ENCODE measurements at places on chromosomes 1 and 21. TPM values are rescaled to one million over a fixed set of nuclear protein-coding genes. Genes with fewer than 3 reads are reported as not detected.

The ENSA gene
- 138 TPM for total RNA-seq

The LEMD1 gene
- total RNA-seq: not detected

- DNase-seq: no peak
These were observed 671.6 kb upstream of the ZP4 start for GRCh38 chr1:238562341-238562740.

The S1PR1 gene
- 118 TPM for total RNA-seq

DNA sequence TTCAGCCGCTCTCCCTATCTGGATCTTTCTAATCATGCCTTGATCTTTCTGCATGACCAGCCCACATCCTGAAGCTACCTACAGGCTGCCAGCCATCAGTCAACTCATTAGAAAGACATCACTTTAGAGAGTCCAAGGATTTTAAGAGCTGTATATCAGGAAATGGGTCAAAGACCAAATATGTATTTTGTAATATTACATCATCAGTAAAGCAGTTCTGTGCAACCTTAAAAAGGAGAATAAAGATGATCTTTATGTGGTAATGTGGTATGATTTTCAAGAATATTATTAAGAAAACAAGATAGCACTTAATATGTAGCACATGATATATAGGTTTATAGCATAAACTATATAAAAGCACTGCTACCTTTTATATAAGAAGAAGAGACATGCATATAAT lies 47.6 kb downstream of the SLC30A7 start:
- DNase-seq: no peak

GRCh38 chr21:27143476-27143875 lies 176.6 kb upstream of the ADAMTS5 start:
- no peak for DNase-seq

GRCh38 chr1:93749894-93750301 lies 68.3 kb upstream of the BCAR3 start:
- DNase-seq: no peak

The NBPF15 gene
- total RNA-seq: 31.3 TPM

The CDK18 gene
- 4.0 TPM for total RNA-seq

- no peak for DNase-seq
These were observed at the start of gene CLCA2 for GRCh38 chr1:86423873-86424272. TSS of gene CLCA2 (plus strand) at chr1:86424171. CDS start at chr1:86424248, 77 bp downstream.

DNA sequence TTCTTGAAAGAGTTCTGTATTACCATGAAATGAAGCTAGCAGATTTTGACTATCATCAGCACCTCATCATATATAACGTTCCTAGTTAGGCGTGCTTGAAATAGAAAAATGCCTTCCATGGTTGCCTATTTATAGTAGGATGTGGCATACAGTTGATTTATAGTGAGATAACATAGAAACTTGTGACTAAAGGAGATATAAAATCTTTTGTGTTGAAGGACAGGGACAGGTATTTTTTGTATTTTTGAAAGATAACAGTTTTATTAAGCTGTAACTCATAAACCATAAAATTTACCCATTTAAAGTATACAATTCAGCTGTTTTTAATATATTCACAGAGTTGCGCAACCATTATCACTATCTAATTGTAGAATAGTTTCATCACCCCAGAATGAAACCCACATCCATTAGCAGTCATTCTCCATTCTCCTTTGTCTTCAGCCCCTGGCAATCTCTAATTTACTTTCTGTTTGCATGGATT lies 19.3 kb downstream of the SPEN start:
- no peak for DNase-seq

DNA sequence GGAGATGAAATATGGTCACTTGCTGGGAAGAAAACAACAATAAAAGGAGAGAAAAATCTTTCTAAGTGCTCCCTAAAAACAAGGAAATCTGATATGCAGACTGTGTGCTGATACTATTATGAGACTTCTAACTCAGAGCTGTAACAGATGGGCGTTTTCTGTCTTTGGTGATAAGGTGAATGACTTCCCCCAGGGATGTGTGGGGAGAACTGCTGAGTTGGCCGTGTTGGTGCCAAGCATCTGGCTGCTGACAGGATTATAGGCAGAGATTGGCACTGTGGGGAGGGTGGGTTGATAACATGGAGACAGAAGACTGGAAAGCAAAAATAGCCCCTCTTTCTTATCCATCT lies 438.5 kb upstream of the PLXNA2 start:
- DNase-seq: no peak

GRCh38 chr1:157369808-157370521 lies 182.3 kb downstream of the FCRL5 start:
- no peak for DNase-seq

GRCh38 chr1:115238336-115239147 lies 99.5 kb downstream of the NGF start:
- no peak for DNase-seq

All from mesenteric fat pad (tissue), 1 donor.